Stimulated activated CD8-positive, alpha-beta memory T cell treated with anti-CD3 and anti-CD28 coated beads, Interleukin-4, amount 100 ng/mL, for 1 hour (primary cell): ENCODE measurements at places on chromosomes 4 and X.

DNA sequence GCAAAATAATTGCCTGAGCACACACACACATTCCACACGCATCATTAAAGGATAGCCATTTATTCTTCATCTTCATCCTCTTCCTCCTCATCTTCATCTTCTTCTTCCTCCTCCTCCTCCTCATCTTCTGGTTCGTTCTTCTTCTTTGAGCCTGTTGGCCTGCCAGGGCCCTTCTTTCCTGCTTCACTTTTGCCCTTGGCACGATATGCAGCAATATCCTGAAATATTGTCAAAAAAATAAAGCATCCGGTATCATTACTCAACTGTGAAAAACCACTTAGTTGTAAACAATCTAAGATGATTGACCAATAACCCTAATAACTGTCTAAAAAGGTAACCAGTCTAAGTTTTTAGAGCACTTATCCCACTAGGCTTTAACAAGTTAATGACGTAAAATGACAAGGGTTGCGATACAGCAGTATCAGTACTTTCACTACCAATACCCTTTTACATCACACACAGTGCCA, 2.1 kb downstream of the HMGB2 start:
- DNase-seq: no peak

DNA sequence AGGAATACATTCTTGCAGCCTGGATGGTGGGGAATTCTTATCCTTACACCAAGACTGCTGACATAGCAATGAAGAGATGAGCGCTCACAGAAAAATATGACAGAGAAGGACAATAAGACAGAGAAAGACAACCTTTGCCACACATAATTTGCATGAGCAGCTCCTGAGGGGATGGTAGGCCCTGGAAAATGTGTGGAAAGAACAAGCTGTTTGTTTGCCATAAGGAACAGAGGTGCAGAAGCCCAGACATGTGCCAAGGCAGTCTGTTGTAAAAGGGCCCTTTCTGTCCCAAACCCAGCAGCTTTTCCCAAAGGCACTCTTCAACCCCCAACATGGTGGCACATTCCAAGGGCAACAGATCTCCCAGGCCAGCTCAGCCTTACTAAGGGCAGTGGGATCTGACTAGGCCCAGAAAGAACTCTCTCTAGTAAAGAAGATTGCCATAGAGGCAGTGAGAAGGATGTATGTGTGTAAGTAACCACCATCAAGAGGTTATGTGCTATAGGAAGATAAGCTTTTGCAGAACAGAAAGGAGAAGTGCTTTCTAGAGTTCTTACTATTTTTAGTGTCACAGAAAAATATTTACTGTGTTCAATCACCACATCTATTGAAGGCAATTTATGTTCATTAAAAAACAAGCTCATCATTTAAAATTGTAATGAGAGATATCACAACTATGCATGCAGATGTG, 287.0 kb upstream of the RASGEF1B start:
- no peak for DNase-seq

GRCh38 chr4:67576059-67576466, 17.5 kb downstream of the STAP1 start:
- DNase-seq: no peak

- no peak for DNase-seq
Measured at GRCh38 chrX:40531056-40531826, 49.5 kb upstream of the ATP6AP2 start.
